IMR-90 (cell line): ENCODE measurements at places on chromosomes 6 and 20. TPM values are rescaled to one million over a fixed set of nuclear protein-coding genes. Genes with fewer than 3 reads are reported as not detected.

- no peaks in the 10 kb centered on the region for H3K36me3 ChIP-seq
- peaks cover 76% of the 10 kb centered on the region for H3K27me3 ChIP-seq
- DNase-seq, result peak; percentile 1
- peaks cover 4% of the 10 kb centered on the region; the same call in 1 of the 2 replicates for H3K4me1 ChIP-seq
- H3K4me3 ChIP-seq, result no peak overlapping the region
- no peak overlapping the region for H3K27ac ChIP-seq
Observed at GRCh38 chr20:23048283-23049200, 930 bp downstream of the THBD start.

DNA sequence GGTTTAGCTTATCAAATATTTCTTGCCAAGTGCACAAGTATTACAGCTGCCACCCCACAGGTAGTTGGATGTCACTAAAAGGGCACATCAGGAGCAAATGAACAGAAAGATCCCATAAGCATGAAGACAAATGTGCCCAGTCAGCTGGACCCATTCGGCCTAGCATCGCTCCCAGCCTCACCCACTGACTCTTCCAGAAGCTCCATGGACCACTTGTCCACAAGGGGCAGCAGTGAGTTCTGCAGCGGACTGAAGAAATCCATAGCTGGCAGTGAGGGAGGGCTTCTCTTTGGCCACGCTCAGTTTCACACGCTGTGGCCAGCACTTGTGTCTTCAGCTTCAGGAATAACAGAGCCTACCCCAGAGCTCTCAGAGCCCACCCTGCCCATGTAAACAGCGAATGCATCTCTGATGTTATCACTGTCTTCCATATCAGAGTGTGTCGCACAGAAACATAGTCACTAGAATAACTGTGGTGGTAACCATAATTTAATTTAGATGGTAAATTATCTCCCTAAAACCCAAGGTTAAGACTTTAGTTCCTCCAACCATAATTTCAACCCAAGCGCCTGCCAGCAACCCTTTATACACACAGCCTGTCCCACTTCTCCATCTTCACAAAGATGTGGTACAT is 15.8 kb downstream of the CGA start:
- H3K27ac ChIP-seq, result no peak overlapping the region
- H3K4me3 ChIP-seq, result no peak overlapping the region
- no peaks in the 10 kb centered on the region for H3K36me3 ChIP-seq
- peaks cover 6% of the 10 kb centered on the region for H3K27me3 ChIP-seq
- peak; percentile 63 for DNase-seq

DNA sequence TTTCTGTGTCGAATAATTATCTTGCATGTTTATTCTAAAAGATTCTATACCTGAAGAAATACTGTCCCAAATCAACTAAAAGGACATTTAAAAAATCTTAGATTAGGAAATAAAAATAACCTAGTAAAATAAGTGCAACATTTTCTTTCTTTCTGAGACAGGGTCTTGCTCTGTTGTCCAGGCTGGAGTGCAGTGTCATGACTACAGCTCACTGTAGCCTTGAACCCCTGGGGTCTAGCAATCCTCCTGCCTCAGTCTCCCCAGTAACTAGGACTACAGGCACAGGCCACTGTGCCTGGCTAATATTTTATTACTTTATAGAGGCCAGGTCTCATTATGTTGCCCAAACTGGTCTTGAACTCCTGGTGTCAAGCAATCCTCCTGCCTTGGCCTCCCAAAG is 48.7 kb downstream of the RARS2 start:
- H3K27me3 ChIP-seq, result no peaks in the 10 kb centered on the region
- H3K27ac ChIP-seq, result no peak overlapping the region
- no peaks in the 10 kb centered on the region; the same call in none of the 2 replicates for H3K4me1 ChIP-seq
- no peak overlapping the region for H3K4me3 ChIP-seq

DNA sequence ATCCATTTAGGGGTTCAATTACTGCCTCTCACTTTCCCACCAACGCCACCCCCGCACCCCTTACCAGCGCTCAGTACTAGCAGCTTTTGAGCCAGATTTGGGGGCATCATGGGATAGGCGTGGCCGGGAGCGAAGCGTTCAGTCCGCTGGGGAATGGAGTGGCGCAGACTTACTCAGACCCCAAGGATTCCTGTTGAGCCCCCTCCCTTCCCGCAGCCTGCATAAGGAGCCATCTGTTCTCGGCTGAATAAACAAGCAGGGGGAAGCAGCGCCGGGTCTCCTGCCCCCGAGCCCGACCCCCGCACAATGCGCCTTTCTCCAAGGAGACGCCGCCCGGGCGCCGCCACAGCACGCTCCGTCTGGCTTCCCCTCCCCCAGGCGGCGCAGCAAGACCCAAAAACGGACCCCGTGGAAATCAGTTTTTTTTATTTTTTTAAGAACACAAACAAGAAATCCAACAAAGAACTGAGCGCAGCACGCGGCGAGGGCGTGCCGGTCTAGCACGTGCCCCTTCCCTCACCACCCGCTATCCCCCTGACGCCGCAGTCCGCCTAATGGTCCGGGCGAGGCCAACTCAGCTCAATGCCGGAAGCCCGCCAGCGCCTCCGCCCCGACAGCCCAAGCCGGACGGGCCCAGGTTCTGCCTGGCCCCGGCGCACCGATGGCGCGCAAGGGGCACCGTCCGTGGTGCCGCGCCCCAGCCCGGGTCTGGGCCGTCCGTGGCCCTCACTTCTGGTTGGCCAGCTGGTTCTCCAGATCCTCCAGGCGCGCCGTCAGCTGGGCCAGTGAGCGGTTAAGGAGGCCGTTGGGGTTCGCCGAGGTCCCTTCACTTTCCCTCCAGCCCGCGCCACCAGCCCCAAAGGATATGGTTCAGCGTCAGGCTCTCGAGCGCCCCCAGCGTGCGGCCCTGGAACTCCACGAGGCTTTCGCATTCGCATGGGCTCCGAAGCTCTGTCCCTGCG is 13.3 kb upstream of the RBPJL start:
- H3K4me1 ChIP-seq, result no peaks in the 10 kb centered on the region
- no peak overlapping the region; the same call in 1 of the 2 replicates for H3K27ac ChIP-seq
- H3K27me3 ChIP-seq, result peaks cover 17% of the 10 kb centered on the region
- peak overlapping the region; percentile 37 for H3K4me3 ChIP-seq

- no peak overlapping the region for H3K4me3 ChIP-seq
- peaks cover 9% of the 10 kb centered on the region for H3K27me3 ChIP-seq
- DNase-seq, result no peak
- no peak overlapping the region for H3K27ac ChIP-seq
- H3K4me1 ChIP-seq, result no peaks in the 10 kb centered on the region
Observed at GRCh38 chr20:57332105-57333089, 2.8 kb downstream of the SPO11 start.

DNA sequence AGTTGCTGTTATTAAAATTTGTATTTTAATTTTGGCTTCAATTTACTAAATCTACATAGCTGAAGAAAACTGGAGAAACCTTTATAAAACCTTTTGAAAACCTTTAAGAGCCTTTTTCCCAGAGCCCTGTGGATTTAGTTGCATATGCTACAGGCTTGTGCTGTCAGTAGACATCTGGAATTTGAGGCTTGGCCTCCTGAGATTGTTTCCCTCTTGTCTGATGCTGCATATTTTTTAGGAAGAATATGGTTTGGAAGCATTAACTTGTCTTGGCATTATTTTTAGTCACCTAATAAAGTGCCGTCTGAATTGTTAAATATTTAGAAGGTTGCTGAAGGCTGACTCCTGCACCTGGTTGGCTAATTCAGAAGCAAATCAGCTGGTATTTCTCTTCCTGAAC is 369.4 kb downstream of the UTRN start:
- H3K27me3 ChIP-seq, result no peaks in the 10 kb centered on the region
- DNase-seq, result no peak
- no peak overlapping the region for H3K4me3 ChIP-seq
- peaks cover 6% of the 10 kb centered on the region for H3K4me1 ChIP-seq

DNA sequence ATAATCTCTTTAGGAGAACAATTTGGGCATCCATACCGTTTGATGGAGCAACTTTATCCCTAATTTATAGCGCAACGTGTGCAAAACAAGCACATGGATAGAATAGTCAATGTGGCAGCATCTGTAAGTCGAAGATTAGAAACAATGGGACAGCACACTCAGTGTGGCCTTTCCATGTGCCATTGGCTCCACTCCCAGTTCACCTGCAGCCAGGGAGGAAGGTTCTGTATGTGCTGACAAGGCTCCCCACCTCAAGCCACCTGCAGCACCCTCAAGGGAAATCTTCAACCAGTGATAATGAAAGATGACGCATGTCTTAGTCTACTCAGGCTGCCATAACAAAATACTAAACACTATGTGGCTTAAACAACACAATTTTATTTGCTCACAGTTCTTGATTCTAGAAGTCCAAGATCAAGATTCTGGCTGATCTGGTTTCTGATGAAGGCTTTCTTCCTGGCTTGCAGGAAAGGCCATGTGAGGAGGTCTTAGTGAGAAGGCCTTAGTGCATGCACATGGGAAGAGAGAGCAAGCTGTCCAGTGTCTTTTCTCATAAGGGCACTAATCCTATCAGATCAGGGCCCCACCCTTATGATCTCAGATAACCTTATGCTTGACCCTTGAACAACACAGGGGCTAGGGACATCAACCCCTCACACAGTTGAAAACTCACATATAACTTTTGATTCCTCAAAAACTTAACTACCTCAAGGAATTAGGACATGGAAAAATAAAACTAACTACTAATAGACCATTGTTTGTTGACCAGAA is 34.9 kb upstream of the SHLD1 start:
- H3K27ac ChIP-seq, result no peak overlapping the region
- H3K27me3 ChIP-seq, result no peaks in the 10 kb centered on the region
- no peak overlapping the region for H3K4me3 ChIP-seq

Gene FOXF2
- total RNA-seq, result 2.5 TPM in 2 replicates

Gene ULBP1
- total RNA-seq, result 0.18 and 0.56 TPM in 2 replicates

Gene SIM1
- not detected in 2 replicates for total RNA-seq

Gene ABT1
- 12.2 and 15.4 TPM in 2 replicates for total RNA-seq

Gene LRRC73
- under 0.01 TPM in 2 replicates for total RNA-seq

Gene STX11
- total RNA-seq, result 0.54 and 0.56 TPM in 2 replicates
